ENCODE measurements at places on chromosomes 7 and 10. TPM values are rescaled to one million over a fixed set of nuclear protein-coding genes. Genes with fewer than 3 reads are reported as not detected.

The TET1 gene
- 2.4 TPM for total RNA-seq

The ADRB1 gene
- total RNA-seq: 2.4 TPM

The OPN4 gene
- total RNA-seq: not detected

The UNCX gene
- total RNA-seq: not detected

The C10orf53 gene
- total RNA-seq: under 0.01 TPM

The IDI2 gene
- total RNA-seq: not detected

The OLAH gene
- not detected for total RNA-seq

The GIMAP4 gene
- total RNA-seq: 1.3 TPM

The WEE2 gene
- total RNA-seq: not detected

The PCLO gene
- total RNA-seq: 1.1 TPM

The MCM10 gene
- 2.2 TPM for total RNA-seq

The CTNNA3 gene
- total RNA-seq: under 0.01 TPM

The HTRA1 gene
- total RNA-seq: under 0.01 TPM

The TLX1 gene
- not detected for total RNA-seq

The COBL gene
- total RNA-seq: 0.27 TPM

The INA gene
- not detected for total RNA-seq

The RBP3 gene
- total RNA-seq: not detected

The CDC14C gene
- not detected for total RNA-seq

The PHTF2 gene
- total RNA-seq: 4.3 TPM

The KCP gene
- under 0.01 TPM for total RNA-seq

The PLPP4 gene
- under 0.01 TPM for total RNA-seq

The FZD8 gene
- total RNA-seq: 0.81 TPM

The LIPK gene
- total RNA-seq: not detected

The LRRC4 gene
- 0.54 TPM for total RNA-seq

The GRM3 gene
- total RNA-seq: not detected

The PRKCQ gene
- 36.6 TPM for total RNA-seq

The EGFR gene
- total RNA-seq: under 0.01 TPM

The IDI1 gene
- 31.5 TPM for total RNA-seq

The C10orf67 gene
- not detected for total RNA-seq

The IKZF1 gene
- 183 TPM for total RNA-seq

The ELAPOR2 gene
- 10.8 TPM for total RNA-seq

The CASTOR2 gene
- 25.3 TPM for total RNA-seq

The PNLIP gene
- total RNA-seq: not detected

The OR2F1 gene
- total RNA-seq: not detected

The BMS1 gene
- total RNA-seq: 5.4 TPM

The NKX1-2 gene
- total RNA-seq: not detected

The THSD7A gene
- total RNA-seq: 0.81 TPM

The CALML3 gene
- total RNA-seq: not detected

The GJC3 gene
- 0.54 TPM for total RNA-seq

The HOXA4 gene
- 1.1 TPM for total RNA-seq

The OPALIN gene
- total RNA-seq: under 0.01 TPM

The CHCHD3 gene
- 26.1 TPM for total RNA-seq

The LGI1 gene
- not detected for total RNA-seq

The PON1 gene
- 0.27 TPM for total RNA-seq

Measured in hematopoietic multipotent progenitor cell (in vitro differentiated cells).